ENCODE measurements at places on chromosomes 3 and 15. TPM values are rescaled to one million over a fixed set of nuclear protein-coding genes. Genes with fewer than 3 reads are reported as not detected.

Gene C2CD4B
- total RNA-seq = 0.69 TPM

GRCh38 chr15:62104401-62104800 lies 37.6 kb downstream of the C2CD4A start:
- no peaks in the 10 kb centered on the region for H3K27me3 ChIP-seq
- H3K36me3 ChIP-seq = no peaks in the 10 kb centered on the region
- H3K27ac ChIP-seq = no peak overlapping the region
- no peak overlapping the region for H3K4me3 ChIP-seq
- DNase-seq = no peak

DNA sequence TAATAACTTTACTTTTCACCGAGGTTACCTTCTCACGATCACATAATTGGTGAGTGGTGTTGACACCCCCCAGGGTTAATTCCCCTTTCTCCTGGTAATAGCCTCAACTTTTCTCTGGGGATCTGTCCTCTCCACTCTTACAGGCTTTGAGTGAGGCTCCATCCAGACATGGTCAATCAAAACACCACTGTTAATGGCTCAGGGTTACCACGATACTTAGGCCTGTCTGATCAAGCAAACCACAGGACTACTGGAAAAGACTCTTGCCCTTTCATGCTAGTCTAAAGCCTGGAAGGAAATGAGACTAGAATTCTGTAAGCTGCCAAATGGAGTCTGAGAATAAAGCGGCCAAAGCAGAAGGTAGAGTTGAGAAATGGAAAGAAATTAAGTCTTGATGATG lies 56.5 kb upstream of the STT3B start:
- DNase-seq = no peak
- no peaks in the 10 kb centered on the region for H3K36me3 ChIP-seq
- no peak overlapping the region for H3K4me3 ChIP-seq
- H3K4me1 ChIP-seq = no peaks in the 10 kb centered on the region

DNA sequence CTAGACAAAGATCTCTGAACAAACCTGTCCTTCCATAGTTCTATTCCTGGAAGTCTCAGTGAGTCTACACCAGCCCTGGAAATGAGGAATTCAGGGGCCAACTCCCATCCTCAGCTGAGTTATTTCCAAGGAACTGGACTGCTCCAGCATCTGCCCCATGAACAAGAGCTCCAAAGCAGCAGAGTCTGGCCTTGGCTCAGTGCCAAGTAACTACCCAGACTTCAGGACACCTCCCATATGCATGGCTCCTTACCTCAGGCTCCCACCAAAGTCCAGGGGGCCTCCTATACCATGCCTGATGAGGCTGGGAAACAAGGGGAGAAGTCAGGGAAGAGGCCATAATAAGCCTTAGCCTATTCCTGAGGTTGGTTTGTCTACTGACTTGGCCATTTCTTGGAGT lies 45.0 kb downstream of the FAIM start:
- no peak overlapping the region for H3K4me3 ChIP-seq
- H3K27ac ChIP-seq = no peak overlapping the region
- peaks cover 53% of the 10 kb centered on the region for H3K36me3 ChIP-seq
- DNase-seq = no peak
- no peaks in the 10 kb centered on the region for H3K4me1 ChIP-seq
- H3K27me3 ChIP-seq = no peaks in the 10 kb centered on the region

DNA sequence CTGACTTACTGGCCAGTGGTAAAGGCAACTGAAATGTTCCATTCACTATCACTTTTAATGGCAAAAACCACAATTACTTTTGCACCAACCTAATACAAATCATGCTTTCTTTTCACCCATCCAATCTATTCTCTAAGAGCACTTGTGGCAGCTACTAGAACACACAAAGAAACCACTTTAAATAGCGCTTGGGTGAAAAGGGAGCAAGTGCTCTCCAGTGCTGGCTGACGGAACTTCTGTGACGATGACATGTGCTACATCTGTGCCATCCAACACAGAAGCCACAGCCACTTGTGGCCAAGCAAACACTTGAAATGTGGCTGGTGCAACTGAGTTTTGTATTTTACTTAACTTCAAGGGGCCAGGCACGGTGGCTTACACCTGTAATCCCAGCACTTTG lies 18.9 kb downstream of the SH3BP5 start:
- H3K36me3 ChIP-seq = no peaks in the 10 kb centered on the region
- DNase-seq = no peak
- H3K27me3 ChIP-seq = no peaks in the 10 kb centered on the region
- peaks cover 31% of the 10 kb centered on the region for H3K4me1 ChIP-seq
- no peak overlapping the region for H3K4me3 ChIP-seq
- H3K27ac ChIP-seq = no peak overlapping the region

- no peak for DNase-seq
- H3K4me3 ChIP-seq = no peak overlapping the region
- H3K36me3 ChIP-seq = no peaks in the 10 kb centered on the region
- H3K27ac ChIP-seq = no peak overlapping the region
- no peaks in the 10 kb centered on the region for H3K4me1 ChIP-seq
Measured at GRCh38 chr15:97849183-97849582, 111.3 kb upstream of the ARRDC4 start.

DNA sequence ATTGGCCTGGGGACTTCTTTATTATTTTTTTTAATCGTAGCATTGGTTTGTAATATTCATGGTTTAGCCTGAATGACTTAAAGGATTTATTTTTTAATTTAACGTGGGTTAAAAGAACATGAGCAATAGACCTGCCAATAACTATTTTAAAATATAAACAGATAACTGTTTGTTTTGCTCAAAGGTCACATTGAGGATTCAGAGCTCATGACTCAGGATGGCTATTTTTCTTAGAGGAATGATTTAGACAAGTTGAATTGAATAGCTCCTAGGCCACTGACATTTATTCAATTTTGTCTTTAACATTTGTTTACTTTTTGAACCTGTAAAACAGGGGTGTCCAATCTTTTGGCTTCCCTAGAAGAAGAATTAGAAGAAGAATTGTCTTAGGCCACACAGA lies 68.5 kb downstream of the ITPR1 start:
- H3K36me3 ChIP-seq = no peaks in the 10 kb centered on the region
- H3K4me1 ChIP-seq = peaks cover 42% of the 10 kb centered on the region
- H3K27me3 ChIP-seq = no peaks in the 10 kb centered on the region
- H3K4me3 ChIP-seq = no peak overlapping the region
- no peak for DNase-seq

DNA sequence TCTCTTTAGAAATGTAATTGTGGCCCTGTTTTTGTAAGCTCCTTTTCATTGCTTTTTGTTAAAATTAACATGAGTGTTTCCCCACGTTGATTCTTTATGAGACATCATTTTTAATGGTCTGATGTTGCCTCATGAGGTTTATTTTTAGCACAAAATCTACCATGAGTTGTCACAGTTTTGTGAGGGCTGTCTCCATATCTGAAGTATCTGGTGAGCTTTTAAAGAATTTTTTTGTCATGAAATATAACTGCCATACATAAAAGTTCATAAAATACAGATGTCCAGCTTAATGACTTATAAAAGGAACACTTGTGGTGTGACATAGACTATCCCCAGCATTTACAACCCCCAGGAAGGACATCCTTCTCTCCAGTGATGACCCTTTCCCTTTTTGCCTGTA lies 34.3 kb upstream of the CEMIP start:
- no peaks in the 10 kb centered on the region for H3K27me3 ChIP-seq
- no peak overlapping the region for H3K27ac ChIP-seq
- no peak overlapping the region for H3K4me3 ChIP-seq
- peaks cover 5% of the 10 kb centered on the region for H3K36me3 ChIP-seq
- H3K4me1 ChIP-seq = peaks cover 17% of the 10 kb centered on the region
- no peak for DNase-seq

- peaks cover 6% of the 10 kb centered on the region for H3K27me3 ChIP-seq
- DNase-seq = peak; percentile 73
- H3K4me1 ChIP-seq = peaks cover 7% of the 10 kb centered on the region
Measured at GRCh38 chr3:107927361-107928083, 163.3 kb downstream of the CD47 start.
